Activated CD8-positive, alpha-beta memory T cell treated with anti-CD3 and anti-CD28 coated beads for 4 hours (primary cell): ENCODE measurements at places on chromosomes 5 and 9.

GRCh38 chr9:33404788-33405362 is 2.5 kb upstream of the AQP7 start:
- no peak for DNase-seq

GRCh38 chr5:133399247-133399891 is 213.0 kb downstream of the FSTL4 start:
- no peak for DNase-seq

DNA sequence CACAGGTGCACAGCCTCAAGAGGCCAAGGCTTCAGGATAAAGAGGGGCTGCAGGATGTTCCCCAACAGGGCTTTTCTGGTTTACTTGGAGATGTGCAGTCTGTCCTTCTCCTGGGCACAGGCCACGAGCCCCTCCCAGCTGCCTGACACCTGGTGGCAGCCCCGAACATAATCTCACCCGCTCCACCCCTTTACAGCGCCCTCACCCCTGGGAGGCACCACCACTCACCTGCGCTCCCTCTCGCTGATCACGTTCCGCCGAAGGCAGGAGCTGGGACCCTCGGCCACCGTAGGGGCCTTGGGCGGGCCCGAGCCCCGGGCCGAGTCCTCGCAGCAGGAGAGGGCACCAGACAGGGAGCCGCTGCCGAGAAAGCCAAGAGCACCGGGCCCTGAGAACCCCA is 514 bp downstream of the SOHLH1 start:
- no peak for DNase-seq

- no peak for DNase-seq
Measured at GRCh38 chr9:84411683-84412267, 71.2 kb upstream of the SLC28A3 start.

- DNase-seq: peak; percentile 14
Measured at GRCh38 chr9:133792721-133793470, 54.7 kb upstream of the SARDH start.

- no peak for DNase-seq
Measured at GRCh38 chr9:69153707-69154521, 20.2 kb upstream of the TJP2 start.

DNA sequence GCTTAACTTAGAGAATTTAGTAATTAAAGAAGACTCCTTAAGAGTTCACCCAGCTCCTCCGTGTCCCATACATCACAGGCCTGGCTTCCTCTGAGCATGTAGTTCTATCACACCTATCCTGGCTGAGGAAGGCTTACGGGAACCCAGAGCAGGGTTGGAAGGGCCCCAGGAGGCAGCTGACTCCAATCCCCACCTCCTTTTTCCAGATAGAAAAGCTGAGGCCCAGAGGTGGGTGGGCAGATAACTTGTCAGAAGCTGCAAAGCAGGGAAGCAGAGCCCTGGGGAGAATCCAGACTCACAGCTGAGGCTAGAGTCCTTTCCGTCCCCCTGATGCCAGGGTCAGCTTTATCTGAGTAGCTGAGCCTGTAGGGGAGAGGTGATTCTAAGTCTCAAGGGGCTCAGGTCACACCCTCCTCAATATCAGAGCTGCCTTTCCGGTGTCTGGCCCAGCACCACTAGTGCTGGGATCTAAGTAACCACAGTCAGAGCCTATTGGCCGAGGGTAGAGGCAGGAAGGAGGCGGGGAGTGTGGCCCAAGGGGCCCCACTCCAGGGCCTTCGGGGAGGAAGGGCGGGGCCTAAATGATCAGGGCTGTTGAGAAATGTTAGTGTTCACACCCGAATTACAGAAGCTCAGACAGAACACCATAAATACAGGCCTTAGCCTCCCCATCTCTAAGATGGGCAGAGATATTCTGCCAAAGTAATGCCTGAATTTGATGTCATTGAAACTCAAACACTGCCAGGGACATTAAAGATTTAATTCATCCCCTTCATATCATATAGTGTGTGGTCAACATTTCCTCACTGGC is 9.9 kb downstream of the CCDC69 start:
- peak; percentile 66 for DNase-seq

- no peak for DNase-seq
Measured at GRCh38 chr5:14738050-14738449, 73.5 kb downstream of the OTULIN start.

DNA sequence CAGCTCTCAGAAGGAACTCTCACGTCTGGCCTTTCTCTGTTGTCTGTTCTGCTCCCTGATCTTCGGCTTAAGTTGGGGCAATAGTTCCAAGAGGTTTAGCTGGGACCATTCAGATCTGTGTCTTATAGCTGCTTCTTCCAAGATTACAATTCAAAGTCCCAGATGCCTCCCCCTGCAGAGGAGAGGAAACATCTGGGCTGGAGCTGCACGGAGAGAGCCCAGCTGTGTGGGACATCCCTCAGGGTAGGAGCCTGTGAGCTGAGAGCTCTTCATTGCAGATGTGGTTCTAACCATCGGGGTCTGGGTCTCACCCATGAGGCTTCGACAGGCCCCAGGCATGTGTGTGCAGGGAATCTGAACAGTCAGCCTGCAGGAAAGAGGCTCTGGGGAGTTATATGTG is 9.0 kb upstream of the PHF19 start:
- DNase-seq: no peak

DNA sequence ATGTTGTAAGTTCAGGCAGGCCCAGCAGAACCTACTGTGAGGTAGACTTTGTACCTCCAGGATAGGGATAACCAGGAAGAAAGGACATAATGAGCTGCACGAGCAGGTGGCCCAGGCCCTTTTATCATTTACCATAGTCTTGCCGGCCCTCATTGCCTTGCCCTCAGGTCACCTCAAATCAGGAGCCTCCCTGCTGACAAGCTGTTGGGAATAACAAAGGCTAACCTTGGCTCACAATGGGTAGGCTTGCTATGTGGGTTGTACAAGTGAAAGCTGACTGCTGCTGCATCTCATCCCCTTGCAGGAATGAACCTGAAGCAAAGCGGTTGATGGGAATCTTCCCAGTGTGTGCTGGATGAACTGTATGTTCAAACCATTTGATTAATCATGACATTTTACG is 159.5 kb upstream of the ACTBL2 start:
- no peak for DNase-seq

DNA sequence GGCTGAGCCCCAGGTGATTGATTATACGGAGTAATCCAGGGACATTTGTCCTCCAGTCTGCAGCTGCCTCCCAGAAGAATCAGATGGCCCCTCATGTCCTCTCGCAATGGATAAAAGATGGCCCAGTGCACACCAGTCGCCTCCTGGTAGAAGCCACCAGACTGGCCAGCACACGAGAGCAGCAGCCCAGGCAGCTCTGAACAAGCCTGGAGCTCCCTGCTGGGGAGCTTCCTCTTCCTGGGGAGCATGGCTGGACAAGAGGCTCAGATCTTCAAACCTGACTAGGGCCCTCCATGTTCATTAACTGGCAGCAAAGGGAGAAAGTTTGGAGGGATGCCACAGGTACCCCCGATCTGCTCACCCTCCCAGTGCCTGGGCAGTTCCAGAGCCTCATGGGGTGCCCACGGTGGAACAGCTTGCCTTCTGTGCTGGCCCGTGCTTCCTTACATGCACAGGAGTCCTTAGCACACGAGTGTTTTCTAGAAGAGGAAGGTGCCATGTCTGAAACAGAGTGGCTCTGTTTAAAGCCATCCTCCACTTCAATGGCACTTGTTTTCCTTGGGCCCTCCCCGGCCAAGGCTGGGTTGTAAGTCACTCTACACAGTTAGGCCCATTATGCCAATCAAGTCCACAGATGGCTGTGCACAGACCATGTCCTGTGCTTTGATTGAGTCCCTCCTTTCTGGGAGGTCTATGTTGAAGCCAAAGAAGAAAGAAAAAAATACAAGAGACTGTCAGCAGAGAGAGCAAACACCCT is 75.6 kb downstream of the PRRT1B start:
- no peak for DNase-seq

DNA sequence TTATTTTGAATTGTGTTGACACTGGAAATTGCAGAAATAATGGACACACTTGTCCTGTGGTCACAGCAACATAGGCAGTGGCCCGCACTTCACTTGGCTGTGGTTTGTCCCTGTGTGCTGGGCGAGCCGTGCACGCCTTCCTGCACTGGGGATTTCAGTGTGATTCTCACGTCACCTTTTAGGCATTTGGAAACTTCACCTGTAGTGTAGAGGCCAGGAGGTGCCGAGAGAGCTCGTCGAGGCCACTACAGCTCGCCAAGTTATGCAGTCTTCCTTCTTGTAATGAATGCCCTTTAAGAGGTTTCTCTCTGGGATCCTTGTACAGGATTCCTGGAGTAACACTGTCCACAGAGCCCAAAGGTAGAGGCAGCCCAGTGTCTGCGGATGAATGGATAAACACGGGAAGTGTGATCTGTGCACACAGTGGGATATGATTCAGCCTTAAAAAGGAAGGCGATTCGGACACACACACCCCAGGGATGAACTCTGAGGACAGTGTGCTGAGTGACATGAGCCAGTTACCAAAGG is 14.7 kb downstream of the TRAF2 start:
- no peak for DNase-seq

DNA sequence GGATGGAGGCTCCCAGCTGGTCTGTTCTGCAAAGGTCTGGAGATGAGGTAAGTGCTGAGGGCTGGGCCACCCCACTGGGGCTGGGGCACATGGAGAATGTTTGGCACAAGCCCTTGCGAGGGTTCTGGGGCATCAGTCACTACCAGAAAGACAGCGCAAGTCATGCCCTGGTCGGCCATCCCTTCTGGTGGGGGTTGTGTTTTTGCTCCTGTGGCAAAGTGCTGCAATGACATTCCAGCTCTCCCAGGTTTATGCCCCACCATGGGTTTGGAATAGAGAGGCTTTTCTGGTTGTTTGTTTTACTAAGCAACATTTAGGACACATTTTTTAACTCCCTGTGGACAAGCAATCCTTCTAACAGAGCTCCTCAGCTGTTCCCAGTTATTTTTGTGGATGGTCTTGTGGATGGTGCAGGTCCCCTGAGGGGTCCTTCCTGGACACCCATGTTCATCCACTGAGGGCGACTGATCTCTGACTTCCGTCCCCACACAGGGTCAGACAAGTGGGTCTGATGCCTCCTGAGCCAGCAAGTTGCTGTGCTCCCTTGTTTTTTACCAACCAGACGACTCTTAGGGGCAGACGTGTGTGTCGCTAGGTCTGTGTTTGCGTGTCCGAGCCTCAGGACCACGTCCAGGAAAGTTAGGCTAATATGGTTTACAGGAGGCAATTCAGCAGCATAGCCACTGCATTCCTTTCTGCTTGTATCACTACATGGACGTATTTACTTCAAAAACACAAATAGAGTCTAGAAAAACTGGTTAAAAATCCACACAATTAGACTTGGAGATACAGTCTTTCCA is 64.9 kb upstream of the ECM2 start:
- no peak for DNase-seq

GRCh38 chr5:160774666-160775315 is 77.2 kb downstream of the ATP10B start:
- DNase-seq: no peak

DNA sequence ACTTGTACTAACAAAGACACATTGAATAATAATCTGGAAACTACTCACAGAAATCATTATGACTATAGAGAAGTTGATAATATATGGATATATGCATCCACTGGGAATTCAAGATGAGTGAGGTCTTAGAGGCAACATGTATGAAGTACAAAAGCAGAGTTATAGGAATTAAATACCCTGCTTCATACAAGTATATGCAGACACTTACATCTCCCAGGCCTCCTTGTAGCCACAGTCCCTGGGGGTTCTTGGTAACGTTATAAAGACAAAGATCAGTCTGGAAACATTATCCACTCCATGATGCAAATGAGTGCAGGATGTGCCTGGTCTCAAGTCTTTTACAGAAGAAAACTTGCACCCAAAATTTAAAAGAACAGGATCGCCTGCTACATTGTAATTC is 92.4 kb upstream of the ANXA1 start:
- no peak for DNase-seq

DNA sequence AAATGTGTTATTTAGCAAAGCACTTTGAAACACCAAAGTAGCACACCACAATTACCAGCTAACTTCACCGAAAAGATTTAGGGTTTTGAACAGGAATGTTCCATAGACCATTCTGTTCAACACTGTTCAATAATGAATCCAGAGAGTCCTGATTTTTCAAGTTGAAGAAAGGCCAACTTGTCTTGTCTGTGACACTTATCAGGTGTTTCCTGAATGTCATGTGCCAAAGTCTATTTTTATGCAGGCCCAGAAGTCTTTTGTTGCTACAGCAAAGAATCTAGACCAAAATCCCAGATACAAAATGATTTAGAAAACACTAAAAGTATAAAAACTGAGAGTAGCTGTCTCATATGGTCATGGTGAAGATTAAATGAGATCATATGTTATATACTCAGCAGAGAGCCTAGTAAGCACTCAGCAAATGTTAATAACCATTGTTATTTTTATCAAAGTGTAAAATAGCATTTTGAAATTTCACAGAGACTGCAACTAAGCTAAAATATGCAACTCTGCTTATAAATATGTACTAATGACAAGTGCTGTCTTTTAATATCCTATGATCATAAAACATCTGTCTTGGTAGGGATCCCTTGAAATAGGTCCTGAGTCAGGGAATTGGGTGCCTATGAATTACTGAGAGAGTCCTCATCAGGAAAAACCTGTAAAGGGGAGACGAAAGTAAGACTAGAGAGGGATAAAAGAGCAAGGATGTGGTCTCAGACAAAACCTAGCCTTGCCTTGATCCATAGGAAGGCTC is 122.4 kb upstream of the SLC12A2 start:
- DNase-seq: no peak

DNA sequence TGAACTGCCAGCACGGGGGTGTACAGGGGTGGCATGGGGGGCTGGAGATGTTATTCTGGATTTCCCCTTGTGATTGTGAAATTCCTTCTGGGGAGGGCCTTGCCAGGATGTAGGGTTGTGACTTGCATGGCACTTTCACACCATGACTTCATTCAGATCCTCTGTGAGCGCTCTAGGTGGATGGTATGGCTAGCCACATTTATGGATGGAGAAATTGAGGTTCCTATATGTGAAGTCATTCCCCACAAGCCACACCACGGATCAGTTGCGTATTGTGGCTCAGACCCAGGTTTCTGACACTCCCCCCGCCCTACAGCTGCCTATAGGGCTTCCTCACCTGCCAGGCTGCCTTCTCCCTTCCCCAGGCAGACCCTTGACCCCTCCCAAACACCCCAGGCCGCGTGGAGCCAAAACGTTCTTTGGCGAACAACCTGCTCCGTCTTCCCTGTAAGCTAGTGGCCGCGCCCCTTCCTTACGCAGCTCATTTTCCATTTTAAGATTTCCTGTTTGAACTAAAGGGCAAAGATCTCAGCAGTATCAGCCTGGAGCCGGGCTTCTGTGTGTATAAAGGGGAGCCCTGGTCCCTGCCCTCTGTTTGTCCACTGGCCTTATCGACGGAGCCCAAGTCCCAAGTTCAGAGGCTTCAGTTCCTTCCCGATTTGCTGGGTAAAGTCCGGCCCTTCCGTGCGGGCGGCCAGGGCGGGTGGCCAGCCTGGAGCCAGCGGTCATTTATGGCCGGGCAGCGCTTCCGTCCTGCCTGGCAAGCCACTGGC is 97.8 kb upstream of the KLF4 start:
- no peak for DNase-seq

- DNase-seq: no peak
Measured at GRCh38 chr5:56158331-56158960, 74.7 kb downstream of the ANKRD55 start.
